Caki2 (cell line): ENCODE measurements at places on chromosomes 3 and 15.

- no peak for DNase-seq
Measured at GRCh38 chr15:101306341-101307047, 11.4 kb upstream of the SNRPA1 start.

DNA sequence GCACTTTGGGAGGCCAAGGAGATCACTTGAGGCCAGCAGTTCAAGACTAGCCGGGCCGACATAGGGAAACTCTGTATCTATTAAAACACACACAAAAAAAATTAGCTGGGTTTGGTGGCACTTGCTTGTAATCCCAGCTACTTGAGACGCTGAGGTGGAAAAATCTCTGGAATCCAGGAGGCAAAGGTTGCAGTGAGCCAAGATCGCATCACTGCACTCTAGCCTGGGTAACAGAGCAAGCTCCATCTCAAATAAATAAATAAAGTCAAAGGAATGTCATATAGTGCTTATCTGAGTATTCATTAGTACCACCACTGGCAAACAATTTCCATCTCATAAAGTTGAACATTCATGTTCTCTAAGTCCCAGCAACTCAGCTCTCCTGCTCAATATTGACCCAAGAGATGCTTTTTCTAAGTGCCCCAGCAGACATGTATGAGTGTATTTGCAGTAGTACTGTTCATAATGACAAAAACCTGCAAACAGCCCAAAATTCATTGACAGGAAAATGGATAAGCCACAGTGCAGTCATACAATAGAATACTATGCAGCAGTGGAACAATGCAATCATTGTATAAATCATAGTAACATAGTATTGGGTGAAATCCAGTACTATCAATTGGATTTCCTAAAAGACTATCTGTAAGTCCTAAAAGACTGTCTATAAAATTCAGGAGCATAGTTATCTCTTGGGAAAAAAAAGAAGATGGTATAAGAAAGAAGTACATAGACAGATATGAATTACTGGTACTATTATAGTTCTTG lies 751.5 kb upstream of the LMCD1 start:
- DNase-seq = peak; percentile 62

- no peak for DNase-seq
Measured at GRCh38 chr3:120555657-120556509, 40.3 kb upstream of the NDUFB4 start.

- DNase-seq = peak; percentile 58
Measured at GRCh38 chr15:101188637-101189408, 63.0 kb downstream of the CHSY1 start.
